Heart left ventricle (tissue), 16 donors: ENCODE measurements at places on chromosomes 6 and 20.

- H3K27me3 ChIP-seq, result no peaks in the 10 kb centered on the region
- peaks cover 7% of the 10 kb centered on the region for H3K4me1 ChIP-seq
- no peak overlapping the region for H3K27ac ChIP-seq
- H3K36me3 ChIP-seq, result no peaks in the 10 kb centered on the region
These were observed 15.0 kb downstream of the KIAA0319 start for GRCh38 chr6:24630856-24631505.

DNA sequence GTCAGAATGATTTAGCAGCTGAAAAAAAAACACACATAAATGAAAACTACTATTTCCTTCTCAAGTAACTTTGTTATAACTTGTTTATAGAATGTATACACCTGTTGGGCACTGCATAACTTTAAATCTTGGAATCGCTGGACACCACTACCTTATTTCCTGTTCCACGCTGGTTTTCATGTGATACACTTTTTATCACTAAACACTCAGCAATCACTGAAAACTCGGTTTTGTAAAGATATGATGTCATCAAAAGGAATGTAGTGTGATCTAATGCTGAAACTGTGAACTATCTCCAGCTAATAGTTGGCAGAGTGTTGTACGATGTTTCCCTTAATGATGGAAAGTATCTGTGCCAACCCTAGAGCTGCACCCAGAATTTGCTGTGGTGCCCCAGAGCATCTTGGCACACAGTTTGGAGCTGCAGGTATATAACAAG lies 127.9 kb downstream of the BACH2 start:
- H3K4me3 ChIP-seq, result no peak overlapping the region
- no peaks in the 10 kb centered on the region for H3K36me3 ChIP-seq
- no peak for DNase-seq
- H3K27ac ChIP-seq, result peak overlapping the region; percentile 55
- peaks cover 17% of the 10 kb centered on the region for H3K4me1 ChIP-seq

- H3K27me3 ChIP-seq, result peaks cover 10% of the 10 kb centered on the region
- H3K4me3 ChIP-seq, result no peak overlapping the region
- H3K4me1 ChIP-seq, result no peaks in the 10 kb centered on the region
- H3K27ac ChIP-seq, result no peak overlapping the region
- no peak for DNase-seq
- no peaks in the 10 kb centered on the region for H3K36me3 ChIP-seq
These were observed 9.1 kb upstream of the ZNF133 start for GRCh38 chr20:18279242-18279641.

- H3K4me1 ChIP-seq, result peaks cover 26% of the 10 kb centered on the region
- H3K36me3 ChIP-seq, result no peaks in the 10 kb centered on the region
- H3K4me3 ChIP-seq, result no peak overlapping the region
- H3K27me3 ChIP-seq, result no peaks in the 10 kb centered on the region
- DNase-seq, result no peak
These were observed 6.0 kb downstream of the GJA1 start for GRCh38 chr6:121441477-121441876.

DNA sequence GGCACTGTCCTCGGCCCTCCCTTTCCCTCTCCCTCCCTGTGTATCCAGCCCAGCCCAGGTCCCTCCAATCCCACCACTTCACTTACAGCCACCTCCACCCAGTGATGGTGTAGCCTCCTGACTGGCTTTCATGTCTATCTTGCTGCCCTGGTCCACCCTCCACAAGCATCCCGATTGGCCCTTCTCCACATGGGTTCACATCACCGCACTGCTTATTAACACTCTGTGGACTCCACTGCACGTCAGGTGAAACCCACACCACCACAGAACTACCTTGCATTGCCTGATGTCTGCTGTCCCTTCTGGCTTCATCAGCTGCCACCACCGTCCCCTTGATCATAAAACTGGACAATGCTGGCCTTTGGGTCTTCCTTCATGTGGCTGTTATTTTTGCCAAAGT lies 220.4 kb upstream of the ARID1B start:
- no peaks in the 10 kb centered on the region for H3K4me1 ChIP-seq
- no peak overlapping the region for H3K4me3 ChIP-seq
- H3K27ac ChIP-seq, result no peak overlapping the region
- no peak for DNase-seq
- no peaks in the 10 kb centered on the region for H3K27me3 ChIP-seq
- H3K36me3 ChIP-seq, result no peaks in the 10 kb centered on the region
